ENCODE measurements at places on chromosomes 13 and 19.
A peak's percentile ranks its signal among the peaks of the same experiment; 100 is the strongest.

GRCh38 chr13:85163063-85163462, 636.2 kb downstream of the SLITRK6 start:
- DNase-seq, result no peak

GRCh38 chr13:104641309-104641708, 1575.1 kb upstream of the SLC10A2 start:
- no peak for DNase-seq

GRCh38 chr19:6663236-6664201, 6.4 kb downstream of the TNFSF14 start:
- no peak for DNase-seq

- peak; percentile 30 for DNase-seq
Measured at GRCh38 chr19:19214892-19215291, 3.1 kb downstream of the NCAN start.

DNA sequence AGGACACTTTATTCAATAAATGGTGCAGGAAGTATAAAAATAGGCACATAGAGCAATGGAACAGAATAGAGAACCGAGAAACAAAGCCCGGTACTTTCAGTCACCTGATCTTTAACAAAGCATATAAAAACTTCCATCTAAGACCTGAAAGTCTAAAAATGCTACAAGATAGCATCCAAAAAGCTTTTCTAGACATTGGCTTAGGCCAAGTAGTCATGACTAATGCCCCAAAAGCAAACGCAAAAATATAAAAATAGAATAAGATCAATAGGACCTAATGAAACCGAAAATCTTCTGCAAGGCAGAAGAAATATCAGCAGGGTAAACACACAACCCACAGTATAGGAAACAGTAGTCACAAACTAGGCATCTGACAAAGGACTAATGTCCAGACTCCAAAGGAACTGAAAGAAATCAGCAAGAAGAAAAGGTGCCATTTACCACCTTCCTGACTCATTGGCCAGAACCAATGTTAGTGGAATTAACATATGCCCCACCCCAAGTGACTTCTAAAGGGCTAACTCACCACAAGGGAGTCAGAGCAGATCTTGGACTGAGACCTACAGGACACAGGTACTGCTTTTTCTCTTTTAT, 40.8 kb upstream of the CEACAM21 start:
- no peak for DNase-seq

DNA sequence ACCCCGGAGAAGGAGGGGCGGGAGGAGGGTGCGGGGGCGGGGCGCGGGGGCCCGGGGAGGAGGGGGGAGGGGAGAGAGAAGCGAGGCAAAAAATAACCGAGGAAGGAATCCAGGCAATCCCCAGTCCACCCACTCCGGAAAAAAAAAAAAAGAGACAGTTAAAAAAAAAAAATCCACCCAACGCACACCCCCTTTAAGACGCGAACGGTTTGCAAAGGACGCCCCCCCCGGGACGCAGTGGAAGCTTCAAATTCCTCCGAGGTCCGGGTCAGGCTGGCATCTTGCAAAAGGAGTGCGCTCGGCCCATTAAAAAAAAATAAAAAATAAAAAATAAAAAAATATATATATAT, at the start of gene CACNA1A:
Gene CACNA1A (minus strand): TSS at position 9 of the 350 bp plus-strand sequence. CDS start 255 bp downstream, outside the sequence.
- DNase-seq, result no peak

DNA sequence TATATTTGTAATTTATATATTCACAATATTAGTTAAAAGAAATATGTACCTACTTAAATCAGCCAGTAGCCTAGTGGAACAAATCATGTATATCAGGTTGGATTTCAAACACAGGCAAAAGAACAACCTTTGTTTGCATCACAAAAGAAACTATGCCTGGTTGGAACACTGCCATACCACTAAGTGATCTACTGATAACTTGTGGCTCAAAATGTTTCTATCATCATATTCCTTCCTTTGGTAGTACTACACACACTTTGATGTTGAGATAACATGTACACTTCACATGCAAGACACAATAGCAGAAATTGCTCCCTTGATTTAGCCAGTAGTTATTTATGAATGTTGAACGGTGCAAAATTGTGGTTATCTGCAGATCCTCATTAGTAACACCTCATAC, 146.0 kb upstream of the GPC6 start:
- DNase-seq, result no peak

DNA sequence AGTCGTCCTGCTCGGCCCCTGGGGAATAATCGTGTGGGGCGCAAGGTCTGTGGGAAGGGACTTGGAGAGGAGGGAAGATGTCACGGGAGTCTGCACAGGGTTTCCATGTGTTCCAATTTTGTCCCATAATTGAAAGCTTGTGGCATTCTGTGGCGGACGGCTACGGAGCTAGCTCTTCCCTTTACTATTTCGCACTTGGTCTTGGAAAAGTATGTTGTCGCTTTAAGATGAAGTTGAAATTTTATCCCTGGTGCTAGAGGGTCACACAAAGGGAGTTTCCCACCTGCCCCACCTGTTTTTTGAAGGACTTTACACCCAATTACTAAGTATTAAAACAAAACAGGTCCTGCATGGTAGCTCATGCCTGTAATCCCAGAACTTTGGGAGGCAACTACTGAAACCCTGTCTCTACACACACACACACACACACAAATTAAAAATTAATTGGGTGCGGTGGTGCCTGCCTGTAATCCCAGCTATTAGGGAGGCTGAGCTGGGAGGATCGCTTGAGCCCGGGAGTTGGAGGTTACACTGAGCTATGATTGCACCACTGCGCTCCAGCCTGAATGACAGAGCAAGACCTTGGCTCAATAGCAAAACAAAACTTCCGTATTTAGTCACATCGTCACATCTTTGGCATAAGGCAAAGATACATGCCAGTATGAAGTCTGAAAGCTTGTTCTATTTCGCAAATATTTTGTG, 967 bp upstream of the TPT1 start:
- no peak for DNase-seq

DNA sequence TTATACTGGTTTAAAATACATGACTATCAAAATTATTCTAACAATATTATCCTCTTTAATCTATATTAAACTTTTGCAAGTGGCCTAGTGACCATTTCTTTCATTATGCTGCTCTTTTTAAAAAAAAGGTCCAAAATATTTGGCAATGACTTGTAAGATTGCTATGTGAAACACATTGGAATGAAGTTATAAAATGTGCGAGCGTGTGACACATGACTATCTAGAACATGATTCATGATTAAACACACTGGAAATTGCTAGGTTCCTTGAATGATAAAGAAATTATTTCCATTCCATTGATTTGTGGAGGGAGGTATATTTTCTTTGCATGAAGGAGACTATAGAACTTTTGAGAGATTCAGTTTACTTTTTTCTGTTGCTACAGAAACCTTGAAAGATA, 739.1 kb downstream of the DIAPH3 start:
- no peak for DNase-seq

DNA sequence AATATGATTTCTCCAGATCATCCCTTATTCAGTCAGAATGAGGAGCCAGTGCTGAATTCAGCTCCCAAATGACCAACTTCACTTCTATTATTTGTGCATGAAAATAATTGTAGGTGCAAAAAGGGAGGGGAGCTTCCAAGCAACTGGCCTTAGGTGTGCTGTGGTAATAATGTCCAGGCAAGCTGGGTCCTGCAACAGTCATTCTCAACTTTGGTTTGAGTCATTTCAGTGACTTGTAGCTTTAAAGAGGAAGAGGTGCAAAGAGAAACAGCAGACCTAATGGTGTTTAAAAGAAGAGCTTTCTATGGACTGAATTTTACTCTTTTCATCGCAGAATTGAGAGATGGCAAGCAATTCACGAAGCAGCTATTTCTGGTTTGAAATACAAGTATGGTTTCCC, 29.2 kb upstream of the FGF9 start:
- DNase-seq, result no peak

DNA sequence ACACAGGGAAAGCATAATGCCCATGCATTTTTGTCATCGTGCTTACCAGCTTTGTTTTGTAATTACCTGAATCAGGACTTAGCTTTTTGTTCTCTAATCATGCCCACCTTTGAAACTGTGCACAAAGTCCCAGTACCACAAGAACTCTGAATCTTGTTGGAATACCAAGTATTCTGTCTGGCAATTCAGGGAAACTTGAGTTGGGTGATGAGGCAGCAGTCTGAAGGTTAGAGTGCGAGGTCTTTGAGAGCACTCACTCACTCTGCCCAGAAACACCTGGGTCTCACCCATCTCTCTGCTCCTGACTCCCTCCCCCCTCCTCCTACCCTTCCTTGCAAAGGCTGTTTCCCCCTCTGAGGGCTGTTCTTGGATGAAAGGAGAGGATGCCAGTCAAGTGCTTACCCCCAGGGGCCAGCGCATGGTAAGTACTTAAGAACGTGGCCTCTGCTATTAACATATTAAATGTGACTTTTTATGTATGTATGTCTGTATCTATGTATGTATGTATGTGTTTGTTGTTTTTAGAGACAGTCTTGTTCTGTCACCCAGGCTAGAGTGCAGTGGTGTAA, 22.4 kb downstream of the SIPA1L3 start:
- DNase-seq, result no peak

- peak; percentile 59 for DNase-seq
Measured at GRCh38 chr19:9586764-9587163, 2.5 kb upstream of the ZNF121 start.
